NCI-H187 treated with DMSO at 0.1 percent for 48 hours (cell line): ENCODE measurements at places on chromosomes 3 and 15.
A peak's percentile ranks its signal among the peaks of the same experiment; 100 is the strongest.

DNA sequence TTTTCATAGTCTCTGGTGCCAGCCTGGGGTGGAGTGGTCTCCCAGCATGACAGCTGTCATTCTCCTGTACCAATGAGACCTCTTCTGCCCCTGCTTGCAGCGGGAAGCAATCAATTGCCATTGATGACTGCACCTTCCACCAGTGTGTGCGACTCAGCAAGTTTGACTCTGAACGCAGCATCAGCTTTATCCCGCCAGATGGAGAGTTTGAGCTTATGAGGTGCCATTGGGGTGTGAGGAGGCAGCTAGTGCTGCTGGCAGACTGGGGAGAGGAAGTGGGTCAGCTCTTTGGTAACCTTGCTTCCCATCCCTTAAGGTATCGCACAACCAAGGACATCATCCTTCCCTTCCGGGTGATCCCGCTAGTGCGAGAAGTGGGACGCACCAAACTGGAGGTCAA lies 4.4 kb upstream of the ABCF3 start:
- DNase-seq: no peak

DNA sequence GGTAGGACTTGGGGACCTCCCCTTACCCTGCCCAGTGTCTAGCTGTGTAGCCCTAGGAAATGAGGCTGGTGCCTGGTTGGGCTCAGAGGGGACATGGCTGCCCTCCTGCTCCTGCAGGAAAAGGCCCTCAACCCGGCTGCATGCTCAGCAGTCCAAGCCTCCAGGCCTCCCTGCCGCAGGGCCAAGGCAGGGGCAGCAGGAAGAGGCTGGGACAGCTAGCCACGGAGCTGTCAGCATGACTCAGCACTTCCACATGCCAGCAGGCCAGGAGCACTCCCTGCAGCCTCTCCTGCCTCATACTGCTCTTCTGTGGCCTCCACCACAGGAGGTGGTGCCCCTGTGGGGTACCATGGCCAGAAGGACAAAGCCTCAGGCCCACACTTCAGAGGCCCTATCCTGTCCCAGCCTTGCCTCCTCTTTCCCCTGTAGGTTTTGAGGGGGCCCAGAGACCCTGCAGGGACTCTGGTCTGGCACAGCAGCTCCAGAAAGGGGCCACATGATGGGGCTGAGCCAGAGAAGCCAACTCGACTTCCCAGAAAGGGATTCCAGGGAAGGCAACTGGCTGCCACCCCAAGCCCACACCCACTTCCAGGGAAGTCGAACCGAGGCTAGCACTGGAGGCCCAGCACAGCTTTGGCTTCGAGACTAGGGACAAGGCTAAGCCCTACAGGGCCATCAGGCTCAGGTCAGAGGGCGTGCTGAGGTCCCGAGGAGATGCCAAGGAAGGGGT lies 19.5 kb downstream of the TKT start:
- DNase-seq: no peak

GRCh38 chr15:67152429-67152828 lies 87.0 kb downstream of the SMAD3 start:
- DNase-seq: no peak

GRCh38 chr15:53982876-53983275 lies 4.6 kb downstream of the UNC13C start:
- no peak for DNase-seq

DNA sequence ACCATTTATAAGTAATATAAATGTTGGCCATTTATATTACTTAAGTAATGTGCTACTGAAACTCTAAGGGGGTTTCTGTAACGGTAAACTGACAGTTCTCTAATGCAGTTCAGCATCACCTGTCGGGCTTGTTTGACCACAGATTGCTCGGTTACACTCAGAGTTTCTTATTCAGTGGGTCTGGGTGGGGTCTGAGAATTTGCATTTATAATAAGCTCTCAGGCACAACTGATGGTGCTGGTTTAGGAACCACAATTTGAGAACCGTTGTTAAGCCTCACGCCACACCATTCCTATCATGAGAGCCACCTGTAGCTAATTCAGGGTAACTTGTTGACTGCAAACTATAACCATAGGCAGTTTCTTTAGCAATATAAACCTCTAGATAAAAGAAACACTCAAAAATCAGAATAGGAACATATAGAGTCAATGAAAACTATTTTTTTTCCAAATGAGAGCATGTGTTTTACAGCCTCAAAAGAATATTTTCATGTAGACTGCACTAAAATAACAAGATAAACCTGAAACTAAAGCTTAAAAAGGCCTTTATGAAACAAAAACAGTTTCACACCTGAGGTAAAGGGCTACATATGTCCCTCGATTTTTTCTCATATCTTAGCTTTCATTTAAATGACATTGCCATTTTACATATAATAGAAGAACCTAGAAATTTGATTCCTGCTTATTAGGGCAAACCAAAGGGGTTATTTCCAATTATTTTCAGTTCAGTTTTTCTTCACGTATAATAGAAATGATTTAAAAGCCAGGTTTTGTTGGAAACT lies 604.8 kb downstream of the UNC13C start:
- DNase-seq: no peak

DNA sequence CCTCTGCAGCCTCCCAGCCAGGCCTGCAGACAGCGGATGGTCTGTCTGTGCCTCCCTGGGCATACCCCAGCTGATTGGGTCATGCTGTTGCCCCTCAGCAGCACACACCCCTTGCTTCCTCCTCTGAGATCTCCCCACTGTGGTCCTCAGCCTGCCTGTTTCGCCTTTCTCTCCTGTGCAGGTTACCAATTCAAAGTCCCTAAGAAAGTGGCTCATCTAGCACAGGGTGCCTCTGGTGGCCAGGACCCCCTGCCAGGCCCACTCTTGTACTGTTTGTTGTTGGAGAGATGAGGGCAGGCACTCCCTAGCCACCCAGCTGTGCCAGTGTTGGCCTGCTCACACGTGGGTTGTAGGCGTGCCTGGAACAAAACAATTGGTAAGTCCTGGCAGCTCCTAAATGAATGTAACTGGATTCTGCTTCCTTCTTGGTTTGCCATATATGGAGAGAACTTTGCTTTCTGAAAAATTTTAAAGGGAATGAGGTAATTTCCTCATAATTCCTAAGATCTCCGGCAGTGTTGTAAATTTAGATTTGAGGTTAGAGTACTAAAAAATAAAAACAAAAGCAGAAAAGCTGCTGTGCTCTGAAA lies 213.2 kb upstream of the IL12A start:
- DNase-seq: peak; percentile 54

DNA sequence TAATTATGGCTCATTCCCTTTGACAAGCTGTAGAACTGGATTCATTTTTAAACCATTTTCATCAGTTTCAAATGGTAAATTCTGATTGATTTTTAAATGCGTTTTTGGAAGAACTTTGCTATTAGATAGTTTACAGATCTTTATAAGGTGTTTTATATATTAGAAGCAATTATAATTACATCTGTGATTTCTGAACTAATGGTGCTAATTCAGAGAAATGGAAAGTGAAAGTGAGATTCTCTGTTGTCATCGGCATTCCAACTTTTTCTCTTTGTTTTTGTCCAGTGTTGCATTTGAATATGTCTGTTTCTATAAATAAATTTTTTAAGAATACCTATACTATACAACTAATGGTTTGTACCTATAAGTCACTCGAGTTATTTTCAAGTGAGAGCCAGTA lies 62.7 kb downstream of the PXYLP1 start:
- DNase-seq: no peak

DNA sequence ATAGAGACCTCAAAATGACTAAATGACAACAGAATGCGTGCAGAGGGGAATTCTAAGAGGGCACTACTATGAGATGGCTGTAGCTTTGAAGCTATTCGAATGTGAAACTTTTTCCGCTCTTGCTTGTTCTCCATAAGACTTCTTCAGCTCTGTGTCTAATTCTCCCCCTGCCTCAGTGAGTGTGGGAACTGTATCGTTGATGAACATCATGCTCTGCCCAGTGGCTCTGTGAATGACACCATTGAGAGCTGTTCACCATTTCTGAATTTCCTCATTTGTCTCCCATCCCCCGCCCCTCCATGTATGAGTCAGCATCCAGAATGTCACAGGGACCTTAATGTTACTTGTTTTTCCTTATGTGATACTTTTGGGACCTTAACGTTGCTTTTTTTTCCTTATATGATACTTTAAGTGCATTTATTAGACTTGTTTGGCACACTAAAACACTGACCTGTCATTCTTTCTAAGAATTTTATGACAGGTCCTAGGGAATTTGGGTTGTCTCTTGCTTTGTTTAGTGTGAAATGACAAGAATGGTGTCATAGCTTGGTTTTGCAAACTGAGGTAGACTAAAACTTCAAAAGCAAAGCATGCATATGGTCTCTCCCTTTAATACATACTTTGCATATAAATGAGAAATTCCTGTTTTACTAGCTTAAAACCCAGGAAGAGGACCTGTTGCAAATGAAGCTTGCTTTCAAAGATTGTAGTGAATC lies 99.6 kb downstream of the FNDC3B start:
- DNase-seq: no peak
